ENCODE measurements at places on chromosomes 6 and 20.

GRCh38 chr6:56524891-56525703 is 117.6 kb downstream of the DST start:
- DNase-seq, result no peak

DNA sequence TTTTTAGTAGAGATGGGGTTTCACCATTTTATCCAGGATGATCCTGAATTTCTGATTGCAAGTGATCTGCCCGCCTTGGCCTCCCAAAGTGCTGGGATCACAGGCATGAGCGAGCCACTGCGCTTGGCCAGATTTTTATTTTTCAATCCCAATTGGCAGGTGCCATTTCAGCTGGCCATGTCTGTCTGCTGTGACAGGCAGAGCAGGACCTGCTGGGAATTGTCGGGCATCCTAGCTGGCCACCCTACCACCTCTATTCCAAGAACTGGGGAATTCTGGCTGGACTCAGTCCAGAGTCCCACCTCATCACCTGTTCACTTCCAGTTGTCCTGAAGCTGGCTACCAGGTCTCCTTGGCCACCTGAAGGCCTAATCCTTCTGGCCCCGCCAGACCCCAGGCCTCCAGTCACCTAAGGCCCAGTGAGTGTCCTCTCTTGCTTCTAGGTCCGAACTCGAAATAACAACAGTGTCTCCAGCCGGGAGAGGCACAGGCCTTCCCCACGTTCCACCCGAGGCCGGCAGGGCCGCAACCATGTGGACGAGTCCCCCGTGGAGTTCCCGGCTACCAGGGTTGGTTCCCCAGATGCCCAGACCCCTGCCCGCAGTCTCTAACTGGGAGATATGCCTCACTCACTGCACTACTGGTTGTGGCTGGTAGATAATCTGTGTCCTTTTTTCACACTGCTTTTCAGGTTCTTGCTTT is 24.0 kb downstream of the DNMT3B start:
- DNase-seq, result no peak

GRCh38 chr6:5828296-5828695 is 178.4 kb downstream of the NRN1 start:
- no peak for DNase-seq

- DNase-seq, result no peak
Observed at GRCh38 chr20:4243071-4243470, 227.7 kb upstream of the RNF24 start.

DNA sequence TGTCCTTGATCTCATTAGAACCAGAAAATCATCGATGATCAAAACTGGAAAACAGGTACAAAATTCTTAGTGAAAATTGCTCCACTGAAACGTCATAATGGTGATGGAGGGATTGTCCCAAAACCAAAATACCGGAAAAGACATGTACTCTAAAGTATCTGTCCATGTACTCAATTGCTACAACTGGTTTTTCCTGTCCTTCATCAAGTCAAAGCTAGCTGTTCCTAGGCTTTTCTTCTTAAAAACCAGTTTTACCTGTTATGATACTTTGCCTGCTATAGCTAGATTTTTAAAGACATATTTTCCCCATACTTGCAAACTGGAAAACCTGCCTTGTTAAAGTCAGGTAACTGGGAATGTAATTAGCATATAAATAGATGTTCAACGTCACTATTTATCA is 50.5 kb upstream of the LRRC1 start:
- DNase-seq, result no peak

DNA sequence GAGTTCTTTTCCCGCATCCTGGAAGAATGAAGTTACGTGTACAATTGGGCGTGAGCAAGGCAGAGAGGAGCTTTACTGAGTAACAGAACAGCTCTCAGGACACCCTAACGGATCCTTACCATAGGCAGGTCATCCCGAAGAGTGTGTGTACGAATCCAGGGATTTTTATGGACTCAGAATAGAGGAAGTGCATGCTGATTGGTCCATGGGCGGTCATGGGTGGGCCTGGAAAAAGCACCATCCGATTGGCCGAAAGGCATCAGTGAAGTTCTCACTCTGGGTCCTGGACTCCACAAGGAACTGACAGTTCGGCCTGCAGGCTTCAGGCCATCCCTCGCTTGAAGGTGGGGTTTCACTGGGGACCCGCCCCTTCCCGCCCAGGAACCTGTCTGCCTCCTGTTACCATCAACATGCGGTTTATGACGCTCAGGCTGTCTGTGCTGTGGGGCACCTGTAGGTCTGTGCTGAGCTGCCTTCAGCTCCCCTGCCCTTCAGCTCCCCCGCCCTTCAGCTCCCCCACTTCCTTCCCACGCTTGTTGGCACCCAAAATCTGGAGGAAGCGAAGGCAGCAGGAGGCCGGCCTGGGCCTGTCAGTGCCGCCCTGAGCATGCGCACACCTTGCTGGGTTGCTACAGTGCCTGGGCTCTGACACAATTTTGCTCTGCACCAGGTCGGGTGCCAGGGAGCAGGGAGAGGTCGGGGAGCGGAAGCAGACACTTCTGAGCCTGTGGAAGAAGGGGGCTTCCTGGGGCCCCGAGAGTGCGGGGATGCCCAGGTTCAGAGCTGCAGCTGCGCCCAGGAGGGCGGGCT is 57.9 kb upstream of the MANEA start:
- DNase-seq, result no peak

GRCh38 chr20:23646106-23646873 is 8.5 kb upstream of the CST3 start:
- no peak for DNase-seq

DNA sequence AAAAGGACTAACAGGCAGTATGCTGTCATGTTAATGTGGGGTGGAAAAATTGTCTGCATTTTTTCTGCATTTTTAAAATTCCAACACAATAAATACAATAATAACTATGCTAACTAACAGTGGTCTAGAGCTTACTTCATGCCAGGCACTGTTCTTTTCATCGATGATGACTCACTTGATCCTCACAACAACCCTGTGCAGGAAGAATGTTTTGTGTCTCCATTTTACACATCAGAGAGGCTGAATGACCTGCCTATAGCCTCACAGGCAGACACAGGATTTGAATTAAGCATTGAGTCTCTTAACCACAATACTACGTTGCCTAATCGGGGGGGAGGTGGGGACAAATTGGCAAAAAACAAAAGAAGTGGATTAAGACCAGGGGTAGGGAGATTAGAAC is 26.9 kb upstream of the FANCE start:
- no peak for DNase-seq

GRCh38 chr6:109143191-109143590 is 47.9 kb downstream of the CEP57L1 start:
- no peak for DNase-seq

DNA sequence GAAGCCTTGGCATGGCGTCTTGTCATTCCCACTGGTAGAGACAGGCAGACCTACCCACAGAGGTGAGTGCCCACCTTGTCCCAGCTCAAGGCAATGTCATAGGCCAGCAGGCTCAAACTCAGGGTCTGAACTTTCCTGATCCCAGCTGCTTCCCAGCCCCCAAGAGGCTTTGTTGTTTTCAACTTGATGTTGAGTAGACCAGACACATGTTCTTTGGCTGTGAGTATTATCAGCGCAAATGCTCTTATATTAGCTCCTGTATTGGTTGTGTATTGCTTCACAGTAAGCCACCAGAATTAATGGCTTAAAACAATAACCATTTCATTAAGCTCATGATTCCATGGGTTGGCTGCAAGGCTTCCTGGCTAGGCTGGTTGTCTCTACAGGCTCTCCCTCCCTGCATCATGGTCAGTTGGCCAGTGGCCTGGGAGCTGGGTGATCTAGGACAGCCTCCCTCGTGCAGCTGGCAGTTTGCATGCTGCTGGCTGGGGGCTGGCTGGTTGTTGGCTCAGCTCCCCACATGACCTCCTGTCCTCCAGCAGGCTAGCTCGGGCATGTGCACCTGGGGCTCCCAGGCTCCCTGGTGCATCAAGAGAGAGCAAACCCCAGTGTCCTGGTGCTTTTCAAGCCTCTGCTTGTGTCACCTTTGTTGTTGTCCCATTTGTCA is 21.6 kb downstream of the TOX2 start:
- DNase-seq, result no peak

DNA sequence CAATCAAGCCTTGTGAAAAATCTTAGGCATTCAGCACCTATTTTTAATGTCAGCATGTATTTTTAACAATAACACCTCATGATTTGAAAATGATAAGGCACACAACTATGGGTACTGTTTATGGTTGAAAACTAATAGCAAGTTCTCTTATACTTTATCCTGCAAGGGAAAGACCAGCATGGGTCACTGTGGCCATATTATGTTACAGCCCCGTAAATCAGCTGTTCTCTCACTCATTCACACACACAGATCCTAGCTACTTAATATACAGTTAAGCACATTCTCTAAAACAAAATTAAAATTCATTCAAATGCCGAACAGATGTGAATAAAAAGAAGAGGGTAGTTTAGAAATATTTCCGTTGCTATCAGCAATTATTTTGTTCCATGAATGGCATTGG is 224.4 kb downstream of the OGFRL1 start:
- DNase-seq, result no peak

DNA sequence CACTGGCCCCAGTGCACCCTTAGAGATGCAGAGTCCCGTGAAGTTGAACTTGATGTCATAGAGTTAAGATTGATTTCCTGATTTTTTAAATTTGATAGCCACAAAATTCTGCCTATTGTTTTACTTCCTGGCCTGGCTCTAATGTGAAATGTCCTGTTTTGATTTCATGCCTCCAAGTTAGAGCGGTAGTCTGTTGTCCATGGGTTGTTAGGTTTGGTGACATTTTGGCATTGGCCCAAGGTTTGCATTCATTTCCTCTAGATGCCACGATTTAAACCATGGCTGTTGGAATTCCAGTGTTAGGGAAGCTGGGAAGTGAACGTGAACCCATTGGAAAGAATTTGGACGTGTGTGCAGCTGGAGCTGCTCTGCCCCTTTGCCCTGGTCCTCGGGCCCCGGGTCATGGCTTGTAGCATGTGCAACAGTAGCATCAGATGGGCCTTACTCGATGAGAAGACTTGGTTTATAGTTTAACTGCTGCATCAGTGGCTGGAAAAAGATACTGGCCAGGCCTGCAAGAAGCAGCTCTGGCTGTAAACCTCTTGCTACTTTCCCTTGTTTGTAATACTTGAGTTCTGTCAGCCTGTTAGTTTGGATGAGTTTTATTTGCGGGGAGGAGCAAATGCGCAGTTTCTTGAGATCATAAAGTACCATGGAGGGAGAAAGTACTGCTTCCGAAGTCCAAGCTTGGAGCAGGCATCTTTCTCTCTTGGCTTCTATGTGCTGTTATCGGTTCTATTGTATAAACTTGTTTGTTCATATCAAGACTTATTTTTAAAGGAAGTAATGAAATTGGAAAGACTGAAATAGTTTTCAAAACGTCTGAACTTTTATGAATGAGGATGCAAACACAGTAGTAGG is 121.4 kb upstream of the CLDN20 start:
- no peak for DNase-seq

GRCh38 chr20:24672886-24673677 is 203.7 kb downstream of the SYNDIG1 start:
- no peak for DNase-seq

GRCh38 chr6:51077821-51078518 is 259.3 kb downstream of the TFAP2B start:
- no peak for DNase-seq

DNA sequence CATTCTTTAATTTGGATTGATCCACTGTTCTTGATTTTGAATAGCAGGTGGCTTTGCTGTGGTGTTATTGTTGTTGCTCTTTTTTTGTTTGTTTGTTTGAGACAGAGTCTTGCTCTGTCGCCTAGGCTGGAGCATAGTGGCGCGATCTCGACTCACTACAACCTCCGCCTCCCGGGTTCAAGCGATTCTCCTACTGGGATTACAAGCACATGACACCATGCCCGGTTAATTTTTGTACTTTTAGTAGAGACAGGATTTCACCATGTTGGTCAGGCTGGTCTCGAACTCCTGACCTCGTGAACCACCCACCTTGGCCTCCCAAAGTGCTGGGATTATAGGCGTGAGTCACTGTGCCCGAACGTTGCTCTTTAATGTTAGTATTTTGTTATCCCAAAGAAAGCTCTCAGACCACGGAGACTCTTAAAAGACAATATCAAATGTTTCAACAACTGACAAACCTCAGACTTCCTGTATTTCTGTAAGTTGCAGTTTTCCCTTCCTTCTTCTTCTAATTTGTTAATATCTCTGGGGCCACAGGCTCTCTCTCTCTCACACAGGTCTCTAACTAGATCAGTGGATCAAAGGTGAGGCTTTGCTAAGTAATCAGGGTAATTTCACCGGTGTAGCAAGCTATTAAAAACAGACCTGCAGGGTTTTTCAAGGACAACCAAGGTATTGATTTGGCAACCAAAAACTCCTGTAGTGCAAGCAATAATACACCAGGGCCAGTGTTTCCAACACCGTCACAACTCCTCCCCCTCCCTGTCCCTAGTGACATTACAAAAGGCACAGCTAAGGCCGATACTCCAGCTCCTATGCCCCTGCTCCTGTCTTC is 48.8 kb upstream of the ZNF217 start:
- no peak for DNase-seq

- no peak for DNase-seq
Observed at GRCh38 chr6:16060039-16060438, 68.8 kb upstream of the MYLIP start.

- no peak for DNase-seq
Observed at GRCh38 chr20:919491-919916, 3.4 kb upstream of the ANGPT4 start.

- no peak for DNase-seq
Observed at GRCh38 chr6:52363228-52363867, 1.4 kb downstream of the PAQR8 start.

GRCh38 chr6:159790956-159791598 is 810 bp downstream of the MRPL18 start:
- DNase-seq, result no peak

DNA sequence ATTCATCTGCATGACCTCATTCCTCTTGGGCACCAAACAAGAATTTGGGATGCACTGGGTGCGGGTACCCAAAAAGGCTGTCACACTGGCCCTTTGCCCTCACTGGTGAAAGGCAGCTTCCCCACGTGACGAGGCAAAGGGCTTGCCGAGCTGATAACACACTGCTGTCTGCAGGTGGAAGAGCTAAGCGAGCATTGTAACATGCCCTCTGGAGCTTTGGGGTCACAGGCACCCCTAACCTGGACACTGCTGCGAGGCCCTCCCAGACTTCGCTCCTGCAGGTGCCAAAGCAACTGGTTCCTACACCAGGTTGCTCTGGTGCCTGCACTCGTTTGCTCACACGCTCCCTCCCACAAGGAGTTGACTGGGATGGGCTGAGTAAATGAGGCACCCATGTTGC is 1595.7 kb downstream of the HACE1 start:
- no peak for DNase-seq

Data from cortex of kidney (tissue), 1 donor.